ENCODE measurements at places on chromosomes 3 and 15.

GRCh38 chr15:60740787-60741354 lies 261.9 kb upstream of the ICE2 start:
- no peak for DNase-seq

- DNase-seq: no peak
Measured at GRCh38 chr3:144054766-144055165, 83.1 kb downstream of the DIPK2A start.

GRCh38 chr3:96869316-96869715 lies 54.9 kb downstream of the EPHA6 start:
- DNase-seq: no peak

- no peak for DNase-seq
Measured at GRCh38 chr3:183734750-183735494, 37.3 kb downstream of the YEATS2 start.

- DNase-seq: no peak
Measured at GRCh38 chr15:61097043-61097442, 132.1 kb downstream of the RORA start.

- peak; percentile 34 for DNase-seq
Measured at GRCh38 chr15:65638681-65639089, 16.9 kb downstream of the SLC24A1 start.

DNA sequence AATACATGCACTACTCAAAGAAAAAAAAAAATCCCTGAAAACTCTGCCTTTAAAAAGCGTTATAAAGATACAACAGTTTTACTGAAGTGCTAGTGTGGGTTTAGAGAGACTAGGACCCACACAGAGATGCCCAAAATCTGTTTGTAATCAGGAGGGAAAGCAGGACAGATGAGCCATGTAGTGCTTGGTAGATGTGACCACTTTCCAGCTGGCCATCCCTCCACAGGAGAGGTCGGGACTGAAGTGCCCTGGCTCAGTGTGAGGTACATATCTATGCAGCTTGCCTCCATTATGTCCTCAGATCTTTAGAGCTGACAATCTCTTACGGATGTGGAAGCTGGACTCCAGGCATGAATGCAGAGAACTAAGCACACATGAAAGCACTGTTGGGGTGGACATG lies 57.5 kb upstream of the NANOGP8 start:
- DNase-seq: no peak

- DNase-seq: no peak
Measured at GRCh38 chr3:184183679-184184078, 2.3 kb upstream of the ABCF3 start.

- no peak for DNase-seq
Measured at GRCh38 chr15:35546511-35547381, 781 bp upstream of the DPH6 start.

DNA sequence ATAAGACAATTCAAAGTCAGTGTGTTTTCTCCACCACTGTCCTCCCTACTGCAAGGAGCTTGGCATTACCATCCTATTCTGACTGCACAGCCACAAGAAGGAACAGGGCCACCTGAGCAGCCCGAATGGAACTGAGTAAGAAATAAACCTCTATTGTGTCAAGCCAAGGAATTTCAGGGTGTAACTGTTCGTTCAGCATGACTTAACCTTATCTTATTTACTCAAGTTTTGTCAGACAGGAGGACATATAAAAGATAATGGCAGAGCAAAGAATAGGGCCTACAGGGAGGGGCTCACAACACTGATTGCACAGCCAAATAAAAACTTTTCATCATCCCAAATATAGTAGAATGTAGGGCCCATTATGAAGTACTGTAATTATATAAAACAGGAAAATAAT lies 236.1 kb downstream of the NEK10 start:
- DNase-seq: no peak

DNA sequence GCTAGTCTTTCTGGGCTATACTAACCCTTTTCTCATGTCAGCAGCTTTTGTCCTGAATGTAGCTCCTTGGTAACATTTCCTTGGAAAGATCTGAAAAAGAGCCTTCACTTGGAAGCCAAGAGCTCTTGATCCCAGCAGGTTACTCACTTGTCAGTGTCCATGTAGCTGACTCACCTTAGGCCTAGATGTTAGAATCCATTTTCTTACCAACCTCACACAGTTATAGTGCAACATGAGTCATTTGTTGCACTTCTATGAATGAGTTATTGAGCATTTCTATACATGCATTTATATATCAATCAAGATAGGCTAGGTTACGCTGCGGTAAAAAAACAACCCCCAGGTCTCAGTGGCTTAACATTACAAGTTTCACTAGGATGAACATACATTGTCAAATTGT lies 106.8 kb upstream of the SLC7A14 start:
- no peak for DNase-seq

GRCh38 chr15:64681424-64682024 lies 93.9 kb downstream of the RBPMS2 start:
- no peak for DNase-seq

DNA sequence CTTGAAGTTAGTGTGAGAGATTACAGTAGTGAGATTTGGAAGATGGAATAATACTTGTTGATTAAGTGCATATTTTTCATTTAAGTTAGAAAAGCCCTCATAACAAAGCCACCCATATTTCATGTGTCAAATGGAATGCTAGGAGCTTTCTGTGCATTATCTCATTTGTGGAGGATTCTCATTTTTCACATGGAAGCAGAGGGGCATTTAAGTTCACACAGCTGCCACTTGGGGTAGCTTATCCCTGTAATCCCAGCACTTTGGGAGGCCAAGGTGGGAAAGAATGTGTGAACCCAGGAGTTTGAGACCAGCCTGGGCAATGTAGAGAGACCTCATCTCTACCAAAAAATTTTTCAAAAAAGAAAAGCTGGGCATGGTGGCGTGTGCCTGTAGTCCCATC lies 55.2 kb downstream of the RAB7A start:
- no peak for DNase-seq

DNA sequence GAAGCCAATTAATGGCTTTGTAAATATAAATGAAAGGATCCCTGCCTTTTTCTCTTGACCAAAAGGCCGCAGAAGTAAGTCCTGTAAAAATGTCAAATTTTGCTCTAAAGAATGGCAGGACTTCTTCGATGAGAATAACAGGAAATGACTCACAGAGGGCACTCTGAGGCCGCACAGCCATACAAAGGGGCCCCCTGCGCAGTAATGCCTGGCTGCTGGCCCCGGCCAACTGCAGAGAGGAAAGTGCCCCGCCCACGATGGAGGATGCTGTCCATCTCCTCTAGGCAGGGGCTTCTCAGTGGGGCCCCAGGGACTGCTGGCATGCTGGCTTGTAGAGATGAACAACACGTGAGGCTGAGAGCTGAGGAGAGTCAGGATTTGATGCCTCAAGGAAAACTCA lies 18.1 kb upstream of the SCN10A start:
- DNase-seq: peak; percentile 26

DNA sequence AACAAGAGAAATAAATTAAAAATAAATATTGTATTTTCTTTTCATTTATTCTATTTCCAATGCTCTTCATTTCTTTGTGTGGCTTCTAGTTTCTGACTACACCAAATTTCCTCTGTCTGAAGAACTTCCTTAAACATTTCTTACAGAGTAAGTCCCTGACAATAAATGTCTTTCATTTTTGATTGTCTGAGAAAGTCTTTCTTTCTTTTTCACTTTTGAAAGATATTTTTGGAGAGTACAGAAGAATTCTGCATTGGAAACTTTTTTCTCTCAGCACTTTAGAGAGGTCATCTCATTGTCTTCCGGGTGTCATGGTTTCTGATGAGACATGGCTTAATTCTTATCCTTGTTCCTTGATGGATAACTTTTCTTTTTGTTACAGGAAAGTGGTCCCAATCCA lies 119.6 kb downstream of the MOBP start:
- no peak for DNase-seq

GRCh38 chr3:72093270-72093991 lies 308.5 kb upstream of the PROK2 start:
- no peak for DNase-seq

- DNase-seq: no peak
Measured at GRCh38 chr3:146241523-146242240, 9.2 kb downstream of the PLSCR4 start.

DNA sequence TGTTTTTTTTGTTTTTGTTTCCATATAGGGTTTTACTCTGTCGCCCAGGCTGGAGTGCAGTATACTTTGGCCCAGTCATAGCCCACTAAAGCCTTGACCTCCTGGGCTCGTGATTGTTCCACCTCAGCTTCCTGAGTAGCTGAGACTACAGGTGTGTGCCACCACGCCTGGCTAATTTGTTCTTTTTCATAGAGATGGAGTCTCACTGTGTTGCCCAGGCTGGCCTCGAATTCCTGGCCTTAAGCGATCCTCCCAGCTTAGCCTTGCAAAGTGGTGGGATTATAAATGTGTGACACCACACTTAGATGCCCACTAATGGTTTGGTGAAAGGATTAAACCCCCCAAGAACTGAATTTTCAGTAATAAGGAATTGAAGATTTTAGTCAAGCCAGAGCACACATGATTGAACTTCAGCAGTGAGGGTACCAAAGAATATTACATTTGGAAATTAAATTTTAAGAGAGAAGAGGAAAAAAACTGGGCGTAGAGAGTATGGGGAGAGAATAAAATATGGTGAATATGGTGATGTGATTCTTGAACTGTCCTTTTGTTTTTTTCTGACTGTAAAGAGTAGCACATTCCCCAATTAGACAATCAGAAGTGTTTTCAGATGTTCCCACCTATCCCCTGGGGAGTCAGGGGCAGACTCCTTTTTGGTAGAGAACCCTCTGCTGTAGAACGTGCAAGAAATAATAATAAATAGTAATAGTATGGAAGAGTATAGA lies 208.1 kb downstream of the PTPRG start:
- no peak for DNase-seq

DNA sequence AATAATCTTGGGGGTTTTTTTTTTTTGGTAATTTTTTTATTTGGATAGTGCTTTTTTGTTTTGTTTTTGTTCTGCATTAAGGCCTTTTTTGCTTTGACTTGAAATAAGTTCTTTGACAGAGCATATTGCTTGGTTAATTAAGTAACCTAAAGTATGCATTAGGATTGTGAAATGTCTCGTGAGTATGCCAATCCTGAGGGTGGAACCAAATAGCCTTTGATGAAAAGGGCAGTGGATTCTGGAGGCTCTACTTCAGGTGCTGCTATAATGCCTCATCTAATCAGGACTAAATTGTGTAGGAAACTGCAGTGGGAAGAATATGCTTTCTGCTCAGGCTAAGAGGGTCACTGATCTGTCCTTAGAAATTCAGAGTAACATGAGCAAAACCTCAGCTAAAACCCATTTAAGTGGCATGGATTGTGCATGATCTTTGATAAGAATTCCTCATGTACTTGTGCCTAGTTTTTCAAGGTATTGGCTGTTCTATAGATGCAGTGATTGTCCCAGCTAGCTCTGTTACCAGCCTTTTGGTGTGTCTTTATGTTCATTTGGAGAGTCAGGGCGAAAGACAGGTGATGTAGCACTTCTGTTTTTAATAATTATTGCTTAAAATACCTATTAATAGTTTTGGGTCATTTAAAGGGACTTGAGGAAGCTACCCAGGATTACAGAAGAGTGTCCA lies 15.4 kb downstream of the CDV3 start:
- DNase-seq: no peak

- no peak for DNase-seq
Measured at GRCh38 chr3:13116426-13116825, 43.2 kb upstream of the IQSEC1 start.

DNA sequence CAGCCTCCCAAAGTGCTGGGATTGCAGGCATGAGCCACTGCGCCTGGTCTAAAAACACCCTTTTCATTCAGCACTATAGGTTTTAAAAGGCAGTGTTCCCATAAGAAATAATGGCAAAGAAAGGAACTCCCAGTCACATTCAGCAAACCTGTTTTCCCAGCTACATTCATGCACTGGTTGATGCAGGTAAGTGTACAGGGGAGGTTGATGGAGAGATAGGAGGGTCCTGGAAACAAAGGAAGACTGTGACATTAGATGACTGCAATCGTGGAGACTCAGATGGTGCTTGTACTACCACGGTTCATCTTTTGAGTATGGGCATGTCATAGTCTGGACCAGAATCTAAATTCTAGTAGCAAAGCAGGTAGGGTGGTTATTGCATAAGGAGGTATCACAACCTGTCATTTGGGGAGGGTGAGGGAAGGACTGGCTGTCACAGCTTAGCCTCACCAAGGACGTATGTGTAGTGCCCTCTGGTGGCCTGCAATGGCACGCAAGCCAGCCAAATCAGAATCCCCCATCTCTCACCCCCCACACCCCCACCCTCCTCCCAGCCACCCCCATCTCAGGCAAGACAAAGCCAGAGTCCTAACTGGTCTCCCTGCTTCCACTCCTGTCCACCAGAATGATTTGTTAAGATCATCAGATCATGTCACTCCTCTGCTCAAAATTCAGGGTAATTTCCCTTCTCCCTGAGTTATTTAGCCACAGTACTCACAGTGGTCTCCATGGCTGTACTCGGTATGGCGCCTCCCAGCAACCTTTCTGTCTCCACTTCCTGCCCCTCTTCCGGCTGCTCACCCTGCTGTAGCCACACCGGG lies 28.8 kb upstream of the UBL7 start:
- no peak for DNase-seq

GRCh38 chr3:193548406-193548805 lies 6.3 kb downstream of the ATP13A4 start:
- no peak for DNase-seq

DNA sequence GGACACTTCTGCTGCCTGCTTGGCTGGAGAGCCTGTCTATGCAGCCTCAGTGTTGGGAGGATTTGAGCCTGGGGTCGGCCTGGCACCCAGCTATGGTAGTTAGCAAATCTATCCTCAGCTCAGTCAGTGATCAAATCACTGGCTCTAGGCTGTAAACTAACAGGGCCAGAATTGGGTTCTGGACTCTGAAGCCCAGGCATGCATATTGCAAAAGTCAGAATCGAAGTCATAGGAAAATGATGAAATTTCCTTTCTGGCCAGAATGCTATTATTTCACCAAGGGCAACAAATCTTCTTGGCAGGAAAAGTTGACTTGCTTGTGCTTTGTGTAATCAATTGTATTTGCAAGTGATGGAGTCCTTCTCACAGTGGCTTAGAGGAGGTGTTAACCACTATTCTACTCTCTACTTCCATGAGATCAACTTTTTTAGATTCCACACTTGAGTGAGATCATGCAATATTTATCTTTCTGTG lies 482.6 kb upstream of the TPRG1 start:
- DNase-seq: no peak

GRCh38 chr15:60840703-60841411 lies 361.9 kb upstream of the ICE2 start:
- DNase-seq: no peak

Data from AG04449 (cell line).